PC-9 (cell line): ENCODE measurements at places on chromosomes 13 and 19. TPM values are rescaled to one million over a fixed set of nuclear protein-coding genes. Genes with fewer than 3 reads are reported as not detected.
A peak's percentile ranks its signal among the peaks of the same experiment; 100 is the strongest.

ZNF536 gene
- total RNA-seq, result not detected in 2 replicates

DNA sequence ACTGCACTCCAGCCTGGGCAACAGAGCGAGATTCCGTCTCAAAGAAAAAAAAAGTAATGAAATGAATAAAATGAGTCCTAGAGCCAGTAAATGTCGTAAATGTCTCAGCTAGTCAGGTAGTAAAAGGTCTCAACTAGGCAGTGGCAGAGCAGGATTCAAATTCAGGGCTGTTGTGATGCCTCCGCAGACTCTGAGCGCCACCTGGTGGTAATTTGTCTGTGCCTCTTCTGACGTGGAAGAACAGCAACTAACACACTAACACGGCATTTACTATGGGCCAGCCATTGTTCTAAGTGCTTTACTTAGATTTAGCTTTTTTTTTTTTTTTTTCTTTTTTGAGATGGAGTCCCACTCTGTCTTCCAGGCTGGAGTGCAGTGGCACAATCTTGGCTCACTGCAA lies 30.2 kb downstream of the CYP2F1 start:
- H3K36me3 ChIP-seq, result no peaks in the 10 kb centered on the region
- H3K27ac ChIP-seq, result no peak overlapping the region
- peak; percentile 64 for DNase-seq
- H3K27me3 ChIP-seq, result no peaks in the 10 kb centered on the region

XPO4 gene
- 8.3 and 11.1 TPM in 2 replicates for total RNA-seq

DNA sequence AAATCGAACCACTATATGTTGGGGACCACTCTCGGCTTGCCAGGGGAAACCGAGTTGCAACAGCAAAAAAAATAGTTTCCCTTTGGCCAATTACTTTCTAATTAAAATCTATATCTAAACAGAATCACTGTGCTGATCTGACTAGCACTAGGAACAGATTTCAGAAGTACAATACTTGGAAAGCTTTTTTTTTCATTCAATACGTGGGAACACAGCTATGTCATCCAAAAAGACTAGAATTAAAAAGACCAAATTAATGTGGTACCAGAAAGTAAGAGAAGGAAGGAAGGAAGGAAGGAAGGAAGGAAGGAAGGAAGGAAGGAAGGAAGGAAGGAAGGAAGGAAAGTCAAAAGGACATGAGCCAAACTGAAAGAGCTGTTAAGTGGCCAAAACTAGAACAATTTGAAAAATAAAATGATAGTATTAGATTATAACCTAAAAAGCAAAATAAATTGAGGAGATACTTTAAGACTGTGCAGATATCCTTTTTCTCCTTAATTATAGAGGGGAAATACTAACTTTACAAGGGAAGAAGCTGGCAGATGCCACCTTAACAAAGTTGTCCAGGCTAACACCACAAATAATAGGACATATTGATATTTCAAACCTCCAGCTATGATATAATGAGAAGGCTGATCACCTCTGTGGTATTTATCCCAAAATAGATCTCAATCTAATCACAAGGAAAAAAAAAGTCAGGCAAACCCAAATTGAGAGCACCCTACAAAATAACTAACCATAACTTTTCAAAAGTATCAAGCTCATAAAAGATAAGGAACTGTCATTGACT lies 63.9 kb downstream of the DIAPH3 start:
- H3K27ac ChIP-seq, result no peak overlapping the region
- no peak overlapping the region for H3K4me3 ChIP-seq
- no peaks in the 10 kb centered on the region for H3K27me3 ChIP-seq
- H3K36me3 ChIP-seq, result no peaks in the 10 kb centered on the region
- no peaks in the 10 kb centered on the region for H3K4me1 ChIP-seq

DNA sequence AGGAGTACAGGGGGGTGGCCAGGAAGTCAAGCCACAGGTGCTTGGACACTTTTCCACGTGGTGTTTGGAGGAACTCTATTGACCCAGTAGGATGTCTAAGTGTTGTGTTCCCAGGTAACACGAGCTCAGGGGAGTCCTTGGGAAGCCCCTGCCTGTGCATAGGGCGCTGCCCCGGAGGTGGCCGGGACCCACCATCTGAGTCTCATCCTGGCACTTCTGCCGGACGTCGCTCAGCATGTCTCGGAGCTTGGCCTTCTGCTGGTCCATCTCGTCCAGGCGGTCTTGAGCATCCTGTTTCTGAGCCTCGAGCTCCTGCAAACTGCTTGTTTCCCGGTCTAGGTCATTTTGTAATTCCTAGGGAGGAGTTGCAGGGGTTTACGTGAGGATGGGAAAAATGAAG lies 67.4 kb downstream of the EPS15L1 start:
- H3K27ac ChIP-seq, result no peak overlapping the region
- H3K4me3 ChIP-seq, result no peak overlapping the region
- no peaks in the 10 kb centered on the region for H3K4me1 ChIP-seq
- DNase-seq, result no peak
- H3K27me3 ChIP-seq, result no peaks in the 10 kb centered on the region
- H3K36me3 ChIP-seq, result peaks cover 7% of the 10 kb centered on the region; the same call in 1 of the 2 replicates

DNA sequence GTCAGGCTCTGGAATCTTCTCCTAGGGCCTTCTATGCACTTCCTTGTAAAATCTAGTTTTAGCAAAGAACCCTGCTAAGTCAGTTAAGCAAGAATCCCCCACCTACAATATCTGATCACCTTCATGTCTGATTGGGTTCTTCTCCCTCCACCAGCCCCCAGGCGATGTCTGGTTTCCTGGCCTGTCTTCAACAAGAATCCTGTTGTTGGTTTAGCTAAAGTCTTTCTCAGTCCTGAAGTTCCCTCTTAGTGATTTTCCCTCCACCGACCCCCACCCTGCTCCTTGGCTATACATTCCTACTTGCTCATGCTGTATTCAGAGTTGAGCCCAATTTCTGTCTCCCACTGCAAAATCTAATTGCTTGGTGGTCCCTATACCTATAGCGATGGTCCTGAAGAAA lies 35.2 kb upstream of the SLC46A3 start:
- no peaks in the 10 kb centered on the region for H3K27me3 ChIP-seq
- H3K4me3 ChIP-seq, result no peak overlapping the region
- H3K4me1 ChIP-seq, result peaks cover 16% of the 10 kb centered on the region

ZNF805 gene
- total RNA-seq, result 13.5 and 19.8 TPM in 2 replicates

AMER2 gene
- not detected in 2 replicates for total RNA-seq
